Activated CD4-positive, alpha-beta T cell treated with anti-CD3 and anti-CD28 coated beads, Interleukin-2, amount 50 U/mL, for 1 hour (primary cell): ENCODE measurements at places on chromosomes 6 and 20.

GRCh38 chr6:101605874-101606273 lies 212.4 kb downstream of the GRIK2 start:
- DNase-seq: no peak

- DNase-seq: no peak
Observed at GRCh38 chr6:126625019-126625418, 285.1 kb downstream of the CENPW start.

- DNase-seq: no peak
Observed at GRCh38 chr6:155155787-155156447, 107.9 kb upstream of the CLDN20 start.

DNA sequence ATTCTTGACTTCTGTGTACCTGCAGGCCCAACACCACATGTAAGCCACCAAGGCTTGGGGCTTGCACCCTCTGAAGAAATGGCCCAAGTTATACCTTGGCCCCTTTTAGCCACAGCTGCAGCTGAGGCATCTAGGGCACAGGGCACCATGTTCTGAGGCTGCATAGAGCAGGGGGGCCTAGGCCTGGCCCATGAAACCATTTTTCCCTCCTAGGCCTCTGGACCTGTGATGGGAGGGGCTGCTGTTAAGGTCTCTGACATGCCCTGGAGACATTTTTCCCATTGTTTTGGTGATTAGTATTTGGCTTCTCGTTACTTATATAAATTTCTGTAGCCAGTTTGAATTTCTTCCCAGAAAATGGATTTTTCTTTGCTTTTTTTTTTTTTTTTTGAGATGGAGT lies 50.4 kb upstream of the SEC63 start:
- no peak for DNase-seq

DNA sequence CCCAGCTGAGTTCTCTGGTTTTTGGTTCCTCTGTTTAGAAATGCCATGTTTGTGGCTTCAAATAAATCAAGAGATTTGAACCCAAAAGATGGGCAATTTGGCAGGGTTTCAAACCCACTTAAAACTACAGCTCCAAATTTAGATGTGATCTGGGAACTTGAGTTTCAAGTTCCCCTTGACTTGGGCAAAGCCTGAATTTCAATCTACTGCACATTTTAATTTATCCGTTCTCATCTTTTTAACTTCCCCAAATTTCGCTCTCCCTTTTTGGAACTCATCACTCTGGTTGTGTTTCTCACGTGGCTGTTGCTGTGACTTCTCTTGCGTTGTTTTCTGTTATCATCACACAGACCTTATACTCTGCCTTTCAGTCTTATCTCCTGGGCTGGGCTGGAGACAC lies 230.9 kb downstream of the CDC5L start:
- DNase-seq: no peak

DNA sequence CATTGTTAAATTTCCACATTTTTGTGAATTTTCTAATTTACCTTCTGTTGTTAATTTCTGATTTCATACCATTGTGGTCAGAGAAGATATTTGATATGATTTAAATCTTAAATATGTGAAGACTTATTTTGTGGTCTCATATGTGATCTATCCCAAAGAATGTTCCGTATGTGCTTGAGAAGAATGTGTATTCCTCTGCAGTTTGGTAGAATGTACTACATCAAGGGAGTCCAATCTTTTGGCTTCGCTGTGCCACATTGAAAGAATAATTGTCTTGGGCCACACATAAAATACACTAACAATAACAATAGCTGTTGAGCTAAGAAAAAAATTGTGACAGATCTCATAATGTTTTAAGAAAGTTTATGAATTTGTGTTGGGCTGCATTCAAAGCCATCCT lies 176.2 kb upstream of the PRND start:
- no peak for DNase-seq

DNA sequence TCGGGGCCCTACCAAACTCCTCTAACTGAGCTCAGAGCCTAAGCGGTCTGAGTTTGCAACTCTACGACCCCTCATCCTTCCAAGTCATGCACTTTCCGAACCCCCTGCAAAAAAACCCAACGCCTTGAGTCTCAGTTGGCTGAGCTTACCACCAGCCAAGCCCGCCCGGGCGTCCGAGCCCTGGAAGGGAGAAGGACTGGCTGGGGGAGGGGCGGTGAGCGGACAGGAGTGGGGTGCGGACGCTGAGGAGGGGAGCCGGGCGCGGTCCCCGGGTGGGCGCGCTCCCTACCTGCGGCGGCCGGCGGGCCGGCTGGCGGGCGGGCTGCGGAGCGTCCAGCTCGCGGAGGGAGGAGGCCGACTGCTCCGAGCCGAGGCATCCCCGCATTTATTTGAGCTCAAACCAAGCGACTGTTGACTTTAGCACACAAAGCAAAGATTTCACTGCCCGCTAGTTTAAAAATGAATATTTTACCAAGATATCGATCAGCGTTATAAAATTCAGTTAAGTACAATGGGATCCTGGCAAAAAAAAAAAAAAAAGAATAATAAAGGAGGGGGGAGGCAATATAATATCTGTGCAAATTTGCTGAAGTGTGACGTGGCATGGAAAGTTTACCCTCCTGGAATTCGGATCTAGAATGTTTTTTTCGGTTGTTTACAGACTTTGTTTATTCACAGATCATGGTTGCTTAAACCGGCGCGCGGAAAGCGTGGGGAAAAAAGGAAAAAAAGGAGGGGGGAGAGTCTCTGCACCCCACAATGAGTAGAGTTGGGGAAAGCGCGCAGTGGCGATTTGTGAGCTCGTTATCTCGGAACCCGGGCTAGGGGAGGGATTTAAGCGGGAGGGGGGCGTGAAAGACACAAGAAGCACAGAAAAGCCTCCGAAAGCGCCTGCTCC lies 5.9 kb downstream of the FOXA2 start:
- no peak for DNase-seq

GRCh38 chr20:48604936-48605335 lies 222.9 kb downstream of the PREX1 start:
- DNase-seq: no peak

- DNase-seq: no peak
Observed at GRCh38 chr20:4014031-4014474, 1.3 kb downstream of the RNF24 start.

- no peak for DNase-seq
Observed at GRCh38 chr20:6053064-6053775, 640 bp downstream of the LRRN4 start.

GRCh38 chr6:142958343-142958742 lies 13.4 kb upstream of the HIVEP2 start:
- DNase-seq: no peak

DNA sequence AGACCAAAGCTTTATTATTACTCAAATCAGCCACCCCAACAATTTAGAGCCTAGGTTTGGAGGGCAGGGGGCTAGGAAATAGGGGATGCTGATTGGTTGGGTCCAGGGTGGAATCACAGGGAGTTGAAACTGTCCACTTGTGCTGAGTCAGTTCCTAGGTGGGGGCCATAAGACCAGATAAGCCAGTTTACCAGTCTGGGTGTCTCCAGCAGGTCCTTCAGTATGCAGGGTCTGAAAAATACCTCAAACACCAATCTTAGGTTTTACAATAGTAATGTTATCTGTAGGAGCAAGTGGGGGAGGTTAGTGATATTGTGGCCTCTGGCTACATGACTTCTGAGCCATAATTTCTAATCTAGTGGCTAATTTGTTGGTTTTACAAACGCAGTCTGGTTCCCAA lies 63.2 kb downstream of the UBR2 start:
- DNase-seq: no peak

- no peak for DNase-seq
Observed at GRCh38 chr6:36657271-36657670, 21.2 kb upstream of the CDKN1A start.

- no peak for DNase-seq
Observed at GRCh38 chr6:105997482-105997881, 88.7 kb upstream of the PRDM1 start.

GRCh38 chr6:106897580-106897979 lies 76.9 kb downstream of the CD24 start:
- no peak for DNase-seq

DNA sequence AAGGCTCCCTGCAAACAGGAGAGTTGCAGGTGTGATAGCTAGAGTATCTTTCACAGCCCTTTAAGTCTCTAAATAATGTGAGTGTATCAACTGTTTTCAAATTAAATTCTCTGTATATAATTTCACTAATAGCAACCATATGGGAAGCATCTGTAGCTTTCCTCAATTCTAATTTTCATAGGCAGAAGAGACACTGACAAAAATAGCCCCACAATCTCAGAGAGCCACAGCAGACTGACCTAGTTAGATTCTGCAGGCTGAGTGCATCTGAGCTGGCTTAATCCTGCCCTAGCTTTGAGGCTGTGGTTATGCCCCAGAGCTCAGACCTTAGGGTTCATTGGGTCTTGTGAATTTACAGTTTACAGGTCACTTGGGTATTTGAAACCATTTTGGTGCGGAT lies 63.9 kb downstream of the MAP7 start:
- DNase-seq: no peak

DNA sequence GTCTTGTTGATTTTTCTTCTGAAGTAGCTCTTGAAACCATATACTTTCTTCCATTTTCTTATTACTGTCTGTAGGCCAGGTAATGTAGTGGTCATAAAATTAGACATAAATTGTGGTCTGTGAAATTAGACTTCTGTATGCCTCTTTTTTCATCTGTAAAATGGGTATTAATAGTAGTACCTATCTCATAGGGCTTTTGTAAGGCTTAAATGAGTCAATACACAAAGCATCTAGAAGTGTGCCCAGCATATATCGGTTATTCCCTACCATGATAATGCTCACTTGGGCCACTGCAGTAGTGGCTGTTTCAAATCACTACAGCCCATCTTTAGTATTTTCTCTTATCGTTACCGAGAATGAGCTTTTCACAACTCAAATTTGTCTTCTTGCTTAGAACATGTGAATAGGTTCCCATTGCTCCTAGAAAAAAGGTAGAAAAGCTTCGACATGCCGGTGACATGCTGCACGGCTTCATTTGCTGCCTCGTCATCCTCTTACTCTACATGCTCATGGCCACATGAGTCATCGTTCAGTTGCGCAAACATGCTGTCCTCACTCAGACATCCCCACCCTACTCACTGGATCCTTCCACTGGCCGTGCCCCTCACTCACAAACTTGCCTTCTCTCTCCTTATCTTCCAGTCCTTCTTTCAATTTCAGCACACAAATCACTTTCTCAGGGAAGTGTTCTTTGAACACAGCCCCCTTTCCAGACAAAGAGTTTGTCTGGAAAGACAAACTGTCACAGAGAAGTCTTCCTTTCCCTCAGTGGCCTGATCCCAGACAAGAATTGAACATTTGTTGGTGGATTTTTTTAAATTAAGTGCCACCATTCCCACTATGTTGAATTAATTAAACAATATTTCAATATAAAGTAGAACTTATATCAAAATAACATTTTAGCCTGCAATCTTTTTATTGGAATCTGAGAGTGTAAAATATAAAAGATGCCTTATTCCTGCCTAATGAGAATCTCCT lies 32.2 kb upstream of the ERVFRD-1 start:
- no peak for DNase-seq

GRCh38 chr6:157380458-157380778 lies 572 bp upstream of the ZDHHC14 start:
- DNase-seq: no peak

DNA sequence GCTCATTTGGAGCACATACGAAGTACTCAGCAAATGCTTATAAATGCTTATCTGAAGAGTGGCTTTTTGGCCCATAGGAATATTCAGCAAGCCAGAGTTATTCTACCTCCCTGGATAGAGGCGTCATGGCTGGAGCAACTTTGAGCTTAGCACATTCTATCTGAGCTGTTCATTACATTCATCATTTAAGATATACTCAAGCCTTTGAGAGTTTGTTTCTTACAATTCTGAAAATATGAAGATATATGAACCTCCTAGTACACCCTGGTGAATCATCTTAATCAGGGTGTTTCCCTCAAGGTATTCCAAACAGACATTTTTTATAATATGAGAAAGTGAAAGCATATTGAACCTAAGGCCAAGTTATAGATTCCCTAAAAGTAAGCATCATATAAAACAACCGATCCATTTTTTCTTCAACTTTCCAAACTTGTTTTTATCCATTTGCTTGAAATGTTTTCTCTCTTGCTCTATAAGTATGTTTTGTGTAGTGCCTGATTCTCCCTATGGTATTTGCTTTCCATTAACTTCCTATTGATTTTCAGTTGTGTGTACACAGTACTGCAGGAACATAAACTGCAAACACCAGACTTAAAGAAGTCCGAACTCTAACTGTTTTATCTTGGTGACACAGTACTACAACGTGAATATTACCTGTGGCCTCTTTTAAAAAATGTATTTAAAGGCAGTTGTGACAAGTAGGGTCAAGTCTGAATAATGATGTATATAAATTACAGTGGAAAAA lies 139.7 kb upstream of the PTPRK start:
- DNase-seq: no peak

- DNase-seq: no peak
Observed at GRCh38 chr6:11330413-11330760, 97.9 kb upstream of the NEDD9 start.

DNA sequence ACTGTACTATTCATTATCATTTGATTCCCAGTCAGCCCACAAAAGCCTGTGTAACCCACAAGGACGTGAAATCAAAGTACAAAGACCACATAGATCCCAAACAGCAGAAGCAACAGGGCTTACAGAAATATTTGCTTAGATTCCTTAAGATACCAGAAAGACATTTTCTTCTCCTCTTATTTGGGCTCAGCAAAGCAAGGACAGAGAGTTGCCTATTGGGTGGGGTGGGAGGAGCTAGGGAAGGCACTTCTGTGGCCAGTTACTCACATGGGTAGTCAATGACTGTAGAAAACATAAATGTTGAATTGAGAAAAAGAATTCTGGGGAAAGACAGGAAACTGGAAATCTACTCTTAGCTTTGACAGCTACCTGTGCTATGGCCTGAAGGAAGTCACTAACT lies 19.8 kb downstream of the PDE7B start:
- DNase-seq: no peak

DNA sequence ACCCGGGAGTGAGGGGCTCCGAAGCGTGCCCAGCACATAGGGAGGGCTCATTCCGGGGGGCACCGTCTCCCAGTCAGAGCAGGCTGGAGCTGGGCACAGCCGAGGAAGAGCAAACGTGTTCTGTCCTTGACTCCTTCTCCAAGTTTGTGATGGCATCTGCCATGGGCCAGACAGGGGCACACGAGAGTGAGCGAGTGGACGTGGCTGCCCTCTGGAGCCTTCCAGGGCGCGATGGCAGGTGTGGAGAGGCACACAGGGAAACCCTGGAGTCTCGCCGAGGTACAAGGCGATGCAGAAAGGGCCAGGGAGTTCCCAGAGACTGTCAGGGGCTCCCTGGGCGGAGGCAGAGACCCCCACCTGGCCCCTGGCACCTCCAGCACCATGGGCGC lies 9.9 kb upstream of the GATA5 start:
- DNase-seq: no peak

- no peak for DNase-seq
Observed at GRCh38 chr6:56193846-56194245, 53.5 kb downstream of the COL21A1 start.

GRCh38 chr6:81138236-81138635 lies 614.2 kb downstream of the TENT5A start:
- no peak for DNase-seq

GRCh38 chr20:4684837-4685413 lies 36.8 kb upstream of the PRND start:
- DNase-seq: no peak

- DNase-seq: no peak
Observed at GRCh38 chr20:44089987-44090674, 96.9 kb downstream of the JPH2 start.
